ENCODE measurements at places on chromosomes 2 and 18. TPM values are rescaled to one million over a fixed set of nuclear protein-coding genes. Genes with fewer than 3 reads are reported as not detected.

Gene TOGARAM2
- 2.4 TPM for polyA plus RNA-seq

Gene C2orf66
- polyA plus RNA-seq = not detected

Gene SIGLEC15
- polyA plus RNA-seq = 0.29 TPM

Gene CCDC68
- polyA plus RNA-seq = 2.0 TPM

Gene CEP192
- 15.2 TPM for polyA plus RNA-seq

Gene SLC40A1
- 0.10 TPM for polyA plus RNA-seq

Gene TET3
- polyA plus RNA-seq = 3.8 TPM

Gene CXCR4
- polyA plus RNA-seq = 2.5 TPM

Gene IL1B
- not detected for polyA plus RNA-seq

Gene CXCR2
- polyA plus RNA-seq = 0.71 TPM

Gene CNGA3
- not detected for polyA plus RNA-seq

Gene CD207
- not detected for polyA plus RNA-seq

Measured in GM23338 (cell line).